ENCODE measurements at places on chromosomes 16 and 17. TPM values are rescaled to one million over a fixed set of nuclear protein-coding genes. Genes with fewer than 3 reads are reported as not detected.

Gene FOXO3B
- total RNA-seq = 3.8 TPM

Gene TBC1D3
- total RNA-seq = not detected

Gene CDRT15L2
- total RNA-seq = not detected

Gene DLG4
- 17.6 TPM for total RNA-seq
